ENCODE measurements at places on chromosomes 6 and 20.

DNA sequence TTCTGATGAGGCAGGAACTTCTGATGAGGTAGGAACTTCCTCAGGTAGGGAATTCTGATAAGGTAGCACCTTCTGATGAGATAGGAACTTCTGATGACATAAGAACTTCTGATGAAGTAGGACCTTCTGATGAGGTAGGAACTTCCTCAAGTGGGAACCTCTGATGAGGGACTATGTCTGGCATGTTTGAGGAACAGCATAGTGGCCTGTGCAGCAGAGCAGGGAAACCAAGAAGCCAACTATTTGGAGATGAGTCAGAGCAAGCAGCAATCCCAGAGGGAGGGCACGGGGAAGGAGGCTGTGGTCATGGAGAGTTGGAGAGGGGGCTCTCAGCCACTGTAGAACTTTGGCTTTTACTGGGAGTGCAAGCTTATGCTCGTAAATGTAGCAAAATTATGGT is 132.4 kb downstream of the CFAP61 start:
- DNase-seq: no peak

DNA sequence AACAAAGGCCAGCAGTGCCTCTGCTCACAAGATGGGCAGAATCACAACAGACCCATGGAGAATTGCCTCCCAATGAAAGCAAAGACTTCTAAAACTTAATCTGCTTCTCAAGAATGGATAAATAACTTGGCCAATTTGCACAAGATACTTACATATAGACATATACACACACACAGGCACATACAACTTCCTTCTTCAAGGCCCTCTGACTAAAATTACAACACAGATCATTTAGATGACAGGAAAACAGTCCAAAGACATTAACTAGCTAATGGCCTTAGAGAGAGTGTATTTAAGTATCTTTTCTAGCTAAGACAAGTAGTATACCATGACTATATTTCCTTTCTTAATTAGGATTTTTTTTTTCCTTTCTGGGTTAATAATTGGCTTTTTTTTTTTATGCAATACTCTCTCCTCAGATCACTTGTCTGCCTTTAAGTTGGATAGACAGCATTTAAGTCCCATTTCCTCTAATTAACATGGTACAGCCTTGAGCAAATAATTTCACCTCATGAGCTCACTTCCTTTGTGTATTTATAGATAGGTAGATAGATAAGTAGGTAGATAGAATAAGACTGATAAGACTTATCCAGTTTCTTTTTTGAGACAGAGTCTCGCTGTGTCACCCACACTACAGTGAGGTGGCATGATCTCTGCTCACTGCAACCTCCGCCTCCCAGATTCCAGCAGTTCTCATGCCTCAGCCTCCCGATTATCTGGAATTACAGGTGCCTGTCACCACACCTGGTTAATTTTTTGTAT is 70.0 kb downstream of the NRSN1 start:
- no peak for DNase-seq

- DNase-seq: no peak
Measured at GRCh38 chr20:10902174-10902573, 228.4 kb upstream of the JAG1 start.

DNA sequence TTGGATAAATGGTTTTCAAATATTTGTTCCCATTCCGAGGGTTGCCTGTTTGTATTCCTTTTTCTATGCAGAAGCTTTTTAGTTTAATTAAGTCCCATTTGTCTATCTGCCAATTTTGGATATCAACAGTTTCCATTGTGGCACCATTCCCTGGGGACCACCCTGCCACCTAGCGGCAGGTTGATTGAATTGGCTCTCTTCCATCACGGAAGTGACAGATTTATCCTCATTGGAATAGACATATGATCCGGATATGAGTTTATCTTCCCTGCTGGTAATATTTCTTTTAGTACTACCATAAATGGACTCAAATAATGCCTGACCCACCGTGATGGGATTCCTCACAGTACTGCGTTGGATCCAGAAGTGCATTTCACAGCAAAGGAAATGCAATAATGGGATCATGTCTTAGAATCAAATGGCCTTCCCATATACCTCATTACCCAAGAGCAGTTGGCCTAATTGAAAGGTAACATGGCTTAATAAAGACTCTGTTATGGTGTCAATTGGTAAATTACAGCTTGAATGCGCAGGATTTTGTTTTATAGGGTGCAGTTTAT is 327.0 kb downstream of the BMP2 start:
- DNase-seq: peak; percentile 20

DNA sequence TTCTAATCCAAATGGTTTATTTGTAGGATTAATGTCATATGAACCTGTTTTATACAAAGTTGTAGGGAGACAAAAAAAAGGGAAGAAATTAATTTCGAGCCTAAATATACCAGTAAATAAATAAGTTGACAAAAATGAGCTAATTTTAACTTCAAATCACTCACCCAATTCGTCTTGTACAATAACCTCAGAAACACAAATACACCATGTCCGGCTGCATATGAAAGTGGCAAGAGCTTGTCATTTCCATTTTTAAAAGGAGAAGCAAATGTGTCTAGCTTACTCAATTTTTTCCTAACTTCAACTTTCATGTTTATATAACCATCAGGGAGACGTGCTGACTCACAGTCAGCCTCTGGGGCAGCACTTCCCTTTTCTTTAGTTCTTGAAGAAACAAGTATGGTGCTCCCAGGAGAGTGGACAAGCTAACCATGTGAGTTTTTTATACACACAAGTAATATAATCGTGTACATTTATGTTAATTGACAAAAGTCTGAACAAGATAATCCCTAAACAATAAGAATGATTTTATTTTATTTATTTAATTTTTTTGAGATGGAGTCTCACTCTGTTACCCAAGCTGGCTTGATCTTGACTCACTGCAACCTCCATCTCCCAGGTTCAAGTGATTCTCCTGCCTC is 55.5 kb upstream of the SGK1 start:
- peak; percentile 72 for DNase-seq

GRCh38 chr6:118504611-118505010 is 43.5 kb upstream of the PLN start:
- no peak for DNase-seq

- DNase-seq: no peak
Measured at GRCh38 chr6:32937230-32937633, 3.6 kb downstream of the HLA-DMB start.

- DNase-seq: peak; percentile 76
Measured at GRCh38 chr20:37384683-37385174, 38.8 kb downstream of the SRC start.

GRCh38 chr6:123316733-123317323 is 319.9 kb downstream of the TRDN start:
- DNase-seq: peak; percentile 25

DNA sequence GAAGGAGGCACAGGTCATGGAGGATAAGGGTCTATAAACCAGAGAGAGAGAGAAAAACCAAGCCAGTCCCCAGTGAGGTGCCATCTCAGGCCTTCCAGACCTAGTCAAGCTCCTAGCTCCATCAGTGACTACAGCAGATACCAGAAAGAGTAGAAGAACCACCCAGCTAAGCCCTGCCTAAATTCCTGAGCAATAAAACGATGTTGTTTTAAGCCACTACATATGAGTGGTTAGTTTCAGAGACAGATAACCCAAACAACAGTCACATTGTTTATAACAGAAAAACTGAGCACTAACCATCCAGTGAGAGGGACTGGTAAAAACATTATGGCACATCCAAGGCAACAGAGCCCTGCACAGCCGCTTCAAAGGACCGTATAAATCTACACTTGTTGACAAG is 59.2 kb downstream of the BMP7 start:
- DNase-seq: no peak

DNA sequence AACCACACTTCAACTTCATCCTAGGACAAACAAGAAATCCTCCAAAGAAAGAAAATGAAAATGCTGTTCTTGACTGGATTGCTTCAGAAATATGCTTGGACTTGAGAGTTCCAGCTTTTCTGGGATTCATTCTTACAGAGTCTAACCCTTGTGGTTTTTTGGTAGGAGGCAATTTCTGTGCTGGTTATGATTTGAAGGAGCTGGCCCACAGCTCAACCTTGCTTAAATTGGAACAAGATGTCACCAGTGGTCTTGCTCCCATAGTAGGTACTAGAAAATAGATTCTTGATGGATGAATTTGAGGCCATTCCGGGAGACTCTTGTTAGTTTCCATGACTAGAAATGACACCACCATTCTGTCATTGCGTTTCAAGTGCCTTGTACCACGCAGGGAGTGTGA is 54.3 kb upstream of the BMP6 start:
- no peak for DNase-seq

DNA sequence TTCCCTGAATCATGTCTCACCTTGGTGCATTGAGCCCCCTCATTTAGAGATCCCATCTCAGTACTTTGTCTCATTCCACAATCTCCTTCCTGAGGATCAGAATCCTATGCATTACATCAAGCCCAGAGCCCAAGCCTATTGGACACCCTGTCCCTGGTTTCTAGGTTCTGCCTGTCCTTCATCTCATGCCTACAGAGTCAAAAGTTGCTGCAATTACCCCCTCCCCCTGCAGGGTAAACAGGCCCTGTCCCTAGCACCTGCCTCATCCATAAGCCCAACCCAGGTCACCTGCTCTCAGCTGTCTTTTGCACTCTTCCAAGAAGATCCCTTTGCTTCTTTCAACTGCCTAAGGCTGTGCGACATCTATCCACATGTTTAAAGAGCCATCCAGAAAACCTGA is 93.9 kb downstream of the SPTLC3 start:
- DNase-seq: no peak

DNA sequence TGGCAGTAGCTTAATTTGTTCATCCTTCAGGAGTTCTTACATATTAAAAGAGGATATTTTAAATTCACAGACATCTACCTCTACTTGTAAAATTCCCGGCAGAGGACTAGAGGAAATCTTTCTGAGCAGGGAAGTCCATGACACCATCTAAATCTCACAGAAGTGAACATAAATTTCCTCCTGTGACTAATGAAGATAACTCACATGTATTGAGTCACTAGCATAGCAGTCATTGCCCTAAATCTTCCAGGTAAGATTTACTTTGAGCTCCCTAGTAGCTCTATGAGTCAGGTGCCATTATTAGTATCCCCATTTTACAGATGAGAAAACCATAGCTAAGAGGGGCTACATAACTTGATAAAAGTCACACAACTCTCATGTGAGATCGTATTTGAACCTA is 1058.6 kb upstream of the FLRT3 start:
- DNase-seq: no peak

GRCh38 chr20:25987073-25987927 is 290.6 kb upstream of the ZNF337 start:
- DNase-seq: peak; percentile 33

- DNase-seq: no peak
Measured at GRCh38 chr20:34995192-34995591, 39.5 kb downstream of the MYH7B start.

GRCh38 chr6:53982366-53983050 is 128.7 kb upstream of the MLIP start:
- no peak for DNase-seq

- DNase-seq: no peak
Measured at GRCh38 chr6:1004885-1005630, 306.8 kb upstream of the FOXQ1 start.

GRCh38 chr6:147201885-147202515 is 2.2 kb upstream of the STXBP5 start:
- DNase-seq: peak; percentile 16

DNA sequence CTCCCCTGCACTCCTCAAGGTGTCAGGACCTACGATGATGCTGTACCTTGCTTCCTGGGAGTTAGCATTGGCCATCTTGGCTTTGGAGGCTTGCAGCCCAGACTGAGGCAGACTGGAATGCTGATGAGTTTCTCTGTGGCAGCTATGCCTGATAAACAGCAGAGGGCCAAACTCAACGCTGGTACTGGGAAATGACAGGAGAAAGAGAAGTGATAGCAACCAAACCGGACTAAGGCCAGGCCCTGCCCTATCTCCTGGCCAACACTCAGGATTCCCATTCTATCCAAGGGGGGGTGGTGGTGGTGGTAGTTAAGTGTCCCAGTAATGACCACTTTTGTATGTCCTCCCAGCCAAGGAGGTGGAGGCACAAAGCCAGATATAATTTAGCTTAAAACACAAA is 90.0 kb upstream of the DTNBP1 start:
- DNase-seq: no peak

GRCh38 chr6:147900247-147900830 is 391.8 kb downstream of the SAMD5 start:
- no peak for DNase-seq

- DNase-seq: no peak
Measured at GRCh38 chr20:10863337-10864060, 189.7 kb upstream of the JAG1 start.

DNA sequence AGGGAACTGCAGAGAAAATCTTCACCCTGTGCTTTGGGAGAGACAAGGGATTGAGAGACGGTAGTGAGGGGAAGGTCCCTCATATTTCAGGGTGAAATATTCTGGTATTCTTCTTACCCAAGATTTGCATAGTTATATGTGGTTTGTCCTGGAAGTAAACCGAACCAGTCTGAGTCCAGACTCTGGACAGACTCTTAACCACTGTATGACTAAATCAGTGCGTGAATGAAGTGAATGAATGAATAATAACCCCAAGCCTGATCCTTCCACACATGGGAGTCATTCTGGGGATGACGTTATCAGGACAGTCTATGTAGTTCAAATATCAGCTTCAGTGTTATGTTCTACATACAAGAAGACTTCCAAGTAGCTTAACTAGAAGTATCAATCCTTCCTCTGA is 690.7 kb downstream of the KIF16B start:
- DNase-seq: no peak
